ENCODE measurements at places on chromosomes 3 and 15.

DNA sequence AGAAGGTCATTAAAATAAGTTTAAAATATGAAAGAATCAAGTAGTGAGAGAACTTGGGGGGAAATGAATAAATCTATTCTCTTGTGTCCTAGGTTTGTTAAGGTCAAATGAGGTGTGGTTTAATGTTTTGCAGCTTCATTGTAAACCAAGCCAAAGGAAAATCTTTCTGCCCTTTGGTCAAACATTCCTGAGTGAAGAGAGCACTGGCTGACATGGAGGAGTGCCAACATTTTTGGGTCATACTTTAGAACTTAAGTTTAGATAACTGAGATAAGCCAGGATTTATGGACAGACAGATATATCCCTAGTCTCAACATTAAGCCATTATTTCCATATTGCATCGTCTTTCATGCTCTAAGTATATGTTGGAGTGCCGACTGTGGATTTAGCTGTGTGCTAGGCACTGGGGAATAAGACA, 66.4 kb downstream of the PTPRG start:
- DNase-seq: peak; percentile 84

GRCh38 chr3:64240959-64241358, 15.7 kb upstream of the PRICKLE2 start:
- DNase-seq: no peak

GRCh38 chr3:15427981-15428380, 583 bp downstream of the EAF1 start:
- DNase-seq: no peak

GRCh38 chr3:13379201-13379830, 40.8 kb downstream of the NUP210 start:
- DNase-seq: peak; percentile 36

GRCh38 chr3:128489674-128489926, 3.4 kb downstream of the GATA2 start:
- no peak for DNase-seq

- no peak for DNase-seq
Observed at GRCh38 chr3:53705774-53706173, 140.4 kb downstream of the CHDH start.

DNA sequence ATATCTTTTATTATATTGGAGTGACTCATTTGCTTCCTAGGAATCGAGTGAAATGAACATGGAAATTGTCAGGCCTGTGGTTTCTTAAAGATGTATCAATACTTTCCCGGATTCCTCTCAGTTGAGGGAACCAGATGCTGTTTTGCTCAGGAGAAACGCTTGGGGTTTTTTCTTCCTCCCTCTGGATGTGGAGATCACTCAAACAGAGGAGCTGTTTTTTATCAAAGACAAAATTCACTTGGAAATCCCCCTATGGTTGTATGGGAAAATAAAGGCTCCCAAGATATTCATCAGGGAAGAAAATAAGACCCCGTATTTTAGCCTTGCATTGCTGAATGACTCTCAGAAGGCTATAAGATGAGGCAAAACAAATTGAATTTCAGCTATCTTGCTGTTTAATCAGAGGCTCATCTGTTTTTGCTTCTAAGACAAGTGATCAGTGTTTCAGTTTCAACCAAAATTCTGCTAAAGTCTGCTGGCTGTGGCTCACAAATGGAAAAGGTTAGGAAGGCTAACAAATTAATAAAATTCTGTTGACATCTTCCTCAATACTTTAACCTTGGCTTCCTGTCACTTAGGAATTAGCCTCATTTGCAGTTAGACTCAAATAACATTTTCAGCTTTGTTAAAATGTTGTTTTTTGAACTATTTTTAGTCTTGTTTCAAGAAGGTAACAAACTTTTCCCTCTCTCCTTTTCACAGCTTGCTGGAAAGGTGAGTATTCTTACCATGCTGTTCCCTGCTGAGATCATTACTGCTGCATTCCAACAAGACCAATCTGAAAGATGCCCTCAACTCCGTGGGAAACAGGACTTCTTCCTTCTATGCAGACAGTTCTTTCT, 83.6 kb downstream of the COL6A5 start:
- DNase-seq: no peak

DNA sequence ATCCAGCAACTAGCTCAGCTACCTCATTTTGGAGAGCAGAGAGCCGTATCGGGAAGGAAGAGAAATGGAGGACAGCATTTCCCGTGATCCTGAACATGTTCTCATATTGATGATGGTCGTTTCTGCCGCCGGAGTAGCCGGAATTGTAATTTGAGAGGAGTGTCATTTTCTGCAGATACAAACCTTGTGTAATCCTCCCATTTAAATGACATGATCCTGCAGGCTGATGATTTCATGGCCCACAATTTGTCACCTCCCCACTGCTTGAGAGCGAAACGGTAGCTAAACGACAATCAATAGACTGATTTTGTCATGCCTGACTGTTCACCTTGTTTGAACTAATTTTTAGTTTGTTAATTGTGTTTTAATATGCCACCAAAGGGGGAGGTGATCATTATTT, 126.5 kb upstream of the CNTN6 start:
- DNase-seq: no peak

GRCh38 chr15:64634027-64634426, 141.4 kb downstream of the RBPMS2 start:
- no peak for DNase-seq

DNA sequence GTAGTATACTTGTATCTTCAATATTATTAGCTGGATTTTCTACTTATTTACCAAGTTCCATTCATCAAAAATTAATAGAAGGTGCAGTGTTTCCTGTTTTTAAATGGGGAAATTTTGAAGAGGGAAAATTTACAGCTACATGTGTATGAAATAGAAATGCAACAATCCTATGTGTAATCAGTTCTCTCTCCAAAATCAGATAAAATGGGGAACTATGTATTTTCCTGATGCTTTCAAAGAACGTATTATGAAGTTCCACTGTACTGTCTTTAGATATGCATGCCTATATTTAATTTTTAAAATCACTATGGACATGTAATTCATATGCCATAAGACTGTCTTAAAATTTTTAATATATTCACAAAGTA, 43.4 kb downstream of the DCUN1D1 start:
- no peak for DNase-seq

DNA sequence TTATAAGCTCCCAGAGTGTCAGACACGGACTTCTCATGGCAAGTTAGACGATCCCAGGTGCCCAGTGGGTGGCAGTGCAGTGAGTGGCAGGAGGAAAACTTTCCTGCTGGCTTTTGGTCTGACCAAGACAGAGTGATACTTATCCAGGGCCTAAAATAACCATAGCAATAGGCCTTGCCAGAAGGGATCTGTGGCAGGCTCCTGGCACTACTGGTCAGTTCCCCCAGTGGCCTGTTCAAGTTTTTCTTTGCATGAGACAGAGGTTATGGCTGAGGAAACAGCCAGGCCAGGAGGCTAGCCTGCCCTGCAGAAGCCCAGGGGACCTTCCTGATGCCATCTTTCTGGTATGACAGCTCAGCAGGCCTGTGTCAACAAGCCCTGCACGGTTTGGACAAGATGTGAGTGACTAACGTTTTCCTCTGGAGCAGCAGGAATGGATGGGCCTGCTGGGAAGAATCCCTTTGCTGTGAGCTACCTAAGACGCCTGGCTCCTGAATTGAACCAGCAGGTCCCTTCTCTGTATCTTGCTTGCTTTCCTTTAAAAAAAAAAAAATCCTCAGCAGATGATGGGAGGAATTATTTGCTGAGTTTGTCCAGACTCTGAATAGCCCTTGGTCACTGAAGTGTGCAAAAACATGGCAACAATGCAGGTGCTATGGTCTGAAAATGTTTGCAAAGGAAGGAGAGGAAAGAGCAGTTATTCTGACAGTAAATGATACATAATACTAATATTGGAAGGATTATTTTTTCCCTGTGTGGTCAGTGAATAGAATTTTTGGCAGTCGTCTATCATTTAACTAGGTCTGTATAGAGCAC, 18.0 kb downstream of the SCG5 start:
- peak; percentile 96 for DNase-seq

DNA sequence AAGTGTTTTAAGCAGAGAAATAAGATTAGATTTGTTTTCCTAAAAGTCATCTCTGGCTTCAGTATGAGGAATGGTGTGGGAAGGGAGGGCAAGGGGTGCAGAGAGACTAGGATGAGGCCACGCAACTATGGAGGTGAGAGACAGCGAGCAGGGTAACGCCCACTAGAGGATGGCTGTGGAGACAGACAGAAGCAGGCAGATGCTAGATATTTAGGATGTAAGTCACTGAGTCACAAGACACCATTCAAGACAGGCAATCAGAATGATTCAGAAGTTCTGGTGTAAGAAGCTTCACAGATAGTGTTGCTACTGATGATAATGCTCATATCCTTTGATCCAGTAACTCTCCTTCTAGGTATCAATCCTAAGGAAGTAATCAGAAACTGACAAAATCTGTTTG, 19.1 kb downstream of the HSPBAP1 start:
- DNase-seq: peak; percentile 16

DNA sequence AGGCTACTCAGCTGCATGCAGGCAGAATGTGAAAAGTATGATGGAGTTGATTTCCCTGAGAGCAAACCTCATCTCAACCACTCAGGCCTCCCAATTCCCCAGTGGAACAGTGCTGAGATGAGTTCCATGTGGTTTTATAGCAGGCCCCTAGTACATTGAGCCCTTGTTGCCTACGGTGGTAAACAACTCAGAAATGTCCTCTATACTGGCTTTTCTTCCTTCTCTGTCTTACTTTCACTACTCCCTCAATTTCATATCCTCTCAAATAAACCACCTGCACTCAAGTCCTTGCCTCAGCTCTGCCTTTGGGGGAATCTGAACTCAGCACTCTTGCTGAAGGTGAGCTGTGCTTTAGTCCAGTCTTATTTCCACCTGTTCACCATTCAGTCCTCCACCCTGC, 399.9 kb downstream of the PDCD6IP start:
- DNase-seq: no peak

GRCh38 chr3:183809270-183809669, 16.1 kb downstream of the MAP6D1 start:
- no peak for DNase-seq

- DNase-seq: no peak
Observed at GRCh38 chr3:45990181-45990580, 5.4 kb downstream of the FYCO1 start.

- DNase-seq: peak; percentile 70
Observed at GRCh38 chr3:50320853-50321335, 1.7 kb downstream of the HYAL2 start.

All from fibroblast of gingiva (primary cell).